Psoas muscle (tissue), 8 donors: ENCODE measurements at places on chromosomes 4 and X. TPM values are rescaled to one million over a fixed set of nuclear protein-coding genes. Genes with fewer than 3 reads are reported as not detected.
A peak's percentile ranks its signal among the peaks of the same experiment; 100 is the strongest.

Gene IBSP
- not detected for total RNA-seq

DNA sequence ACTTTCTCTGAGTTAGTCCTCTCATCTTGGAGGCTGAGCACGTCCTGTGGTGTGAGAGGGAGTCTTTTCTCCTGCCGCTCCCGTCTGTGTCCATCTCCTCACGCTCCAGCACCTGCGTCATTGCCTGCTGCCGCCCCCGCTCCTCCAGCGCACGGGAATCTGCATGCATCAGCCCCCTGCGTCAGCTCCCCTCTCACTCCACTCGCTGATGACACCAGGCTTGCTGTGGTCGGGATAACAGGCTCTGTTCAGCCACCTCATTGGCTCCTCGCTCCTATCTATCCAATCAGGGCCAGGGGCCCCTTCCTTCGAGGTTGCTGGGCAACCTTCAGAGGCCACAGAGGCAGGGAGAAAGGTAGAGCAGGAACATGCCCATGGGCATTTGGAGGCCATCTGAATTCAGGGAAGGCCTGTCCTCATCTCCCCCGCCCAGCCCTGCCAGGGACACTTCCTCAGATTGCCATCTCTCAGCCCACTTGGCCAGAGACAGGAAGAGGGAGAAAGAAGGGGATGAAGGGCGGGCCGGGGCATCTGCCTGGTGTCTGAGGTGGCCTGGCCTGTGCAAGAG lies 9.3 kb downstream of the ZNF185 start:
- H3K4me3 ChIP-seq, result no peak overlapping the region
- DNase-seq, result no peak
- H3K36me3 ChIP-seq, result no peaks in the 10 kb centered on the region
- no peaks in the 10 kb centered on the region for H3K4me1 ChIP-seq

DNA sequence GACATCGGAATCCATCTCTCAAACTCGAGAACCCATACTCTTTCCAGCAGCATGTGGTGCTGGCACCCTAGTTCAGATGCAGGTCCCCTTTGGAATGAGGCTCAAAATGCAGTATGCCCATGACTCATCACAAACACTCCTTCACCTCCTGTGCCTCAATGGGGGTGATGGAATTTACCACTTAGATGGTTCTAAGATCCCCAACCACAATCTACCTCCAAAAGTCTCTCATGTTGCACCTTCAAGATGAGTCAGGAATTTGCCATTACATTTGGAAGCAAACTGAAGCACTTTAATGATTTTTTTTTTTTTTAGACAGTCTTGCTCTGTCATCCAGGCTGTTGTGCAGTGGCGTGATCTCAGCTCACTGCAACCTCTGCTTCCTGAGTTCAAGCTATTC lies 8.5 kb upstream of the MID1 start:
- H3K4me3 ChIP-seq, result no peak overlapping the region
- no peaks in the 10 kb centered on the region for H3K36me3 ChIP-seq
- H3K4me1 ChIP-seq, result no peaks in the 10 kb centered on the region
- H3K27ac ChIP-seq, result no peak overlapping the region
- DNase-seq, result no peak

DNA sequence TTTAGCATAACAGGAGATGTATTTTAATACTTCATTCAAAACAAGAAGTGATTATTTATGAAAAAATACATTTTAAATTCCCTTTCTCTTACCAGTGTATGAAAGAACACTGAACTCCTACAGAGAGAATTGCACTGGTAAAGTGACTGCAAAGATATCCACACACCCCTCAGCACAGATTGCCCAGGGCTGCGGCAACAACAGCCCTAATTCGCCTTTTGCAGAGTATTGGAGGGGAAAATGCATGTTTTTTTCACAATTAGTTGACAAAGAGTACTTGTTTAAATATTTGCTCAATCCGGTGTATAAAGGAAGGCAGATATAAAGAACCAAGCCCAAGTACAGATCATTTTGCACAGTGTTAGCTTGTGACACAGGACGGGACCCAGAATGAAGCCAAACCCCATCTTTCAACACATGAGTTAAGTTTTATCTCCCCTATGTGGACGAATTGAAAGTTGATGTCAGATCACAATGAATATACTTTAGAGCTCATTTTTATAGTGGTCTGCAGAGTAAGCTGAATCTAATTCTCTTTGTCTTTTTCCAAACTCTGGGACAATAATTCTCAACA lies 551.4 kb upstream of the IGFBP7 start:
- no peaks in the 10 kb centered on the region for H3K27me3 ChIP-seq
- H3K4me1 ChIP-seq, result no peaks in the 10 kb centered on the region
- H3K4me3 ChIP-seq, result no peak overlapping the region
- DNase-seq, result no peak
- no peaks in the 10 kb centered on the region for H3K36me3 ChIP-seq
- H3K27ac ChIP-seq, result no peak overlapping the region

DNA sequence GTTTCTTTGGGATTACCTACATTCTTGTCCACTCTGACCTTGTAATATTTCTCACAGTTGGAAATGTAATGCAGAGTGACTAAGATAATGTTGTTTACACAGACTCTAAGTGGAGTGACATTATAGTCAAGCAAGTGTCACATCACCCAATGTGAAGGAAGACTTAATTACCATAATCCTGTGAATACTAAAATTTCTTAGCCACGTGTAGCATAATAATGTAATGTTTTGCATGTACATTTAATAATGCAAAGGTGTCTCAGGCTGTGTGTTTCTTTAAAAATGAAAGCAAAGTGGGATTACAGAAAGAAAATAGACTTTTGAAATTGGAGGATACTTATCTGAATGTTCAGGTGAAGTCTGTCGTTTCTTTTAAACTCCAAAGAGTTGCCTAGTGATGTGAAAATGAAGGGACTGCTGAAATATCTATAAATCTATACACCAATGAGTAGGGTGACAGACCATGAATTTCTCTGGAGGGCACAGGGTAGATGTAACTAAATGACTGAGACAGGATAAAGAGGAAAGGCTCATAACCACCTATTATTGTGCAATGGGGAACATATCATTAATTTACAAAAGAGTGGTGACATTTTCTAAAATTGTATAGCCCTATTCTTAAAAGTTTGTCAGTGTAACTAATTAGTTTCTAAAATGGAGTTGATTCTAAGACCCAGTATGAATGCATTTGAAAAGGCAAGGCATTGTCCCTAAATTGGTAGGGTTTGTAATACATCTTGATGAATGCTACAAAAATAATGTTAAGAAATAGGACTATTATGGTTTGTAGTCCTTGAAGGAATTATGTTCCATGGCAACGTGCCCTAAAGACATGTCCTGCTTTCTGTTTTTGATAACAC lies 235.7 kb downstream of the DACH2 start:
- H3K36me3 ChIP-seq, result no peaks in the 10 kb centered on the region
- peaks cover 28% of the 10 kb centered on the region for H3K27me3 ChIP-seq
- H3K4me1 ChIP-seq, result no peaks in the 10 kb centered on the region
- H3K4me3 ChIP-seq, result no peak overlapping the region
- DNase-seq, result no peak
- no peak overlapping the region for H3K27ac ChIP-seq

Gene SASH3
- 2.2 TPM for total RNA-seq

DNA sequence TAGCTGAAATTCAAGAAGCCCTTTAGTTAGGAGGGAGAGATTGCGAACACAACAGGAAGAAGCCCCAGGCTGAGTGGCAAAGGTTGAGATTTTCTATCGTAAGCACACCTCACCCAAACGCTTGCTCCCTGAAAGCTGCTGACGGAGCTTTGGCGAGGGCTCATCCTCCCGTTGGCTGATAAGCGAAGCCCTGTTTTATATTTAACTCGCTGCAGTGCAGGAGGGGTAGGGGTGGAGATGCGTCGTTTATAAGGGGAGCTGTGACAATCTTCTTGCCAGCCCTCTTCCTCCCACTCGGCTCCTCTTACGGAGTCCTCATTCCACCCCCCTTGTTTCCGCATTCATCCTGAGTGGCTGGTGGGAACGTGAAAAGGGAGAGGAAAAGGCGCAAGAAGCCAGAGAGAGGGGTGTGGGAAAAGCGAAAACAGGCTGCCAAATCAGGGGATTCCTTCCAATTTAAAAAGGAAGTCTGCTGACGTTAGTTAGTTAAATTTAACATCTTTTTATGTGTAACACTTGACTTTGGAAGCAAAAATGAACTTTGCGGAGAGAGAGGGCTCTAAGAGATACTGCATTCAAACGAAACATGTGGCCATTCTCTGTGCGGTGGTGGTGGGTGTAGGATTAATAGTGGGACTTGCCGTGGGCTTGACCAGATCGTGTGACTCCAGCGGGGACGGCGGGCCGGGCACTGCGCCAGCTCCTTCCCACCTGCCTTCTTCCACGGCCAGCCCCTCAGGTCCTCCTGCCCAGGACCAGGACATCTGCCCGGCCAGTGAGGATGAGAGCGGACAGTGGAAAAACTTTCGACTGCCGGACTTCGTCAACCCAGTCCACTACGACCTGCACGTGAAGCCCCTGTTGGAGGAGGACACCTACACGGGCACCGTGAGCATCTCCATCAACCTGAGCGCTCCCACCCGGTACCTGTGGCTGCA lies at the start of gene ENPEP:
TSS of gene ENPEP (plus strand) at position 275 of the 938 bp plus-strand sequence. CDS start at position 535, 260 bp downstream.
- peak within 1 kb of the TSS; percentile 68 for H3K4me3 ChIP-seq
- DNase-seq, result peak; percentile 74
- H3K4me1 ChIP-seq, result no peaks in the 10 kb centered on the region
- no peaks in the 10 kb centered on the region for H3K27me3 ChIP-seq

DNA sequence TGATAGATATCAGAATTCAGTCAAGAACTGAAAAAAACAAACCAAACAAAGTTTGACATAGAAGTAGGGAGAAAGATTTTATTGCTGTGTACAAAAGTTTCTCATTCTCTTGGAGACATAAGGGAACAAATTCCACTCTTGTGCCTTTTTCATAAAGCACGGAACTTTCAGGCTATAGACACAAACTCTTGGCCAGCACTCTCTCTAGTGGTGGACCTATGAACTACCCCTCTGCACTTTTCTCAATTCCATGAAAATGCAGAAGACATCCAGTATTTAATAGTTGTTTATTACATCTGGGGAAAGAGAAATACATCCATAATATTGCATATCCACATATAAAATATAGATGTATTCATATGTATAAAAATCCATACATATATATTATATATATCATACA lies 291.6 kb upstream of the HS3ST1 start:
- no peak overlapping the region for H3K27ac ChIP-seq
- no peak for DNase-seq
- H3K27me3 ChIP-seq, result no peaks in the 10 kb centered on the region
- H3K4me3 ChIP-seq, result no peak overlapping the region
- H3K36me3 ChIP-seq, result no peaks in the 10 kb centered on the region

Gene AMER1
- 3.2 TPM for total RNA-seq

Gene ARMCX1
- 46.9 TPM for total RNA-seq

Gene ADGRG4
- total RNA-seq, result 0.06 TPM

Gene DGAT2L6
- total RNA-seq, result not detected

Gene CXXC4
- 0.13 TPM for total RNA-seq
